ENCODE measurements at places on chromosomes 12 and 14. TPM values are rescaled to one million over a fixed set of nuclear protein-coding genes. Genes with fewer than 3 reads are reported as not detected.

Gene KLRC4
- not detected for total RNA-seq

Gene C1QL4
- total RNA-seq = 5.7 TPM

Gene EXOC3L4
- total RNA-seq = 0.82 TPM

Gene MYF6
- not detected for total RNA-seq

Gene DDX47
- total RNA-seq = 79.5 TPM

Gene DENR
- 57.3 TPM for total RNA-seq

Gene E2F7
- 7.5 TPM for total RNA-seq

Gene TCL1B
- total RNA-seq = not detected

Gene CMKLR1
- total RNA-seq = 0.05 TPM

Data from A549 treated with GW870086 at 1 μM for 4 hours (cell line).